SK-MEL-5 (cell line): ENCODE measurements at places on chromosomes 16 and 17. TPM values are rescaled to one million over a fixed set of nuclear protein-coding genes. Genes with fewer than 3 reads are reported as not detected.

Gene MARVELD3
- 0.08 TPM in 1 of 2 replicates, not detected in the other for total RNA-seq

Gene ST6GALNAC1
- 0.79 and 1.7 TPM in 2 replicates for total RNA-seq

Gene KRT40
- not detected in 2 replicates for total RNA-seq

Gene TBC1D3E
- not detected in 2 replicates for total RNA-seq

Gene ZFHX3
- total RNA-seq, result 2.2 and 2.4 TPM in 2 replicates

Gene SLC12A3
- total RNA-seq, result not detected in 2 replicates

Gene PPP1R27
- 0.56 and 0.63 TPM in 2 replicates for total RNA-seq
